H54 (cell line): ENCODE measurements at places on chromosomes 1 and 21.

DNA sequence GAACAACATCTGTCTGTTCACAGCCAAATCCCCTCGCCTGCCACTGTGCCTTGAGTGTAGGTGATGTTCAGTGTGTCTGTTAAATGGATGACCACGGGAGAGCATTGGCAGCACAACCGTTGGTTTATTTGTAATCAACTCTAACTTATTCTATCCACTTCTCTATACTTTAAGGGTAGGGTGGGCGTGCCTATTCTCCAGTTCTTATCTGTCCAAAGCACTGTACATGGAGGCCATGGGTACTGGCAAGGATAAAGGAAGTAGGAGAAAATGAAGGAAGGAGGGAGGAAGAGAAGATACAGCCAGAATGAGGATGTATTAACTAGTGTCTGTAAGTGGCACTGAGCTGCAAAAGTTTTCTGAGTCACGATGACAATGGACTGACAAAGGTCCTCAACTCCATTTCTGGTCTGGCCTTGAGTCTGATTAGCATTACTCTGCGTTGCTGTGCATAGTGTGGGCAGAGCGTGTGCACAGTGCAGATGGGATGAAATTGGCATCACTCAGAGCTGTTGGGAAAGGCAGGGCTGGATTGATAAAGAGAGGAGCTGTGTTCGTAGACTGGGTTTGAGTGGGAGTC lies 7.1 kb downstream of the RHOU start:
- DNase-seq, result no peak

GRCh38 chr1:25699500-25700143 lies 83.0 kb downstream of the MAN1C1 start:
- no peak for DNase-seq

DNA sequence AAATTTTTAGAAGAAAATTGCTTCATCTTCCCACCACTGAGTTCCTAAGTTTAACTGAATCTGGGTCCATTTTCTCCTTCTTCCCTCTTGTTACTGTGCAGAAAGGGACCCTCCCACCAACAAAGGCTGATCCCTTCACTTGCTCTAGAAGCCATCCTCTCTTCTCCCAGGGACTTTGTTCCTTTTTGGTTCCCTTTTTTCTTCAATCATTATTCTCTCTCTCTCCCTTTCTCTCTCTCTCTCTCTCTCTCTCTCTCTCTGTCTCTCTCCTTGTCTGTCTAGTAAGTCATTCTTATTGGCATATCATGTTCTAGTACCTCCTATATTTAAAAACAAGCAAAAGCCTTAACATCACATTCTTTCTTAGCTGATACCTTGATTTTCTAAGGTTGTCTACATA lies 31.7 kb upstream of the GADD45A start:
- DNase-seq, result no peak

DNA sequence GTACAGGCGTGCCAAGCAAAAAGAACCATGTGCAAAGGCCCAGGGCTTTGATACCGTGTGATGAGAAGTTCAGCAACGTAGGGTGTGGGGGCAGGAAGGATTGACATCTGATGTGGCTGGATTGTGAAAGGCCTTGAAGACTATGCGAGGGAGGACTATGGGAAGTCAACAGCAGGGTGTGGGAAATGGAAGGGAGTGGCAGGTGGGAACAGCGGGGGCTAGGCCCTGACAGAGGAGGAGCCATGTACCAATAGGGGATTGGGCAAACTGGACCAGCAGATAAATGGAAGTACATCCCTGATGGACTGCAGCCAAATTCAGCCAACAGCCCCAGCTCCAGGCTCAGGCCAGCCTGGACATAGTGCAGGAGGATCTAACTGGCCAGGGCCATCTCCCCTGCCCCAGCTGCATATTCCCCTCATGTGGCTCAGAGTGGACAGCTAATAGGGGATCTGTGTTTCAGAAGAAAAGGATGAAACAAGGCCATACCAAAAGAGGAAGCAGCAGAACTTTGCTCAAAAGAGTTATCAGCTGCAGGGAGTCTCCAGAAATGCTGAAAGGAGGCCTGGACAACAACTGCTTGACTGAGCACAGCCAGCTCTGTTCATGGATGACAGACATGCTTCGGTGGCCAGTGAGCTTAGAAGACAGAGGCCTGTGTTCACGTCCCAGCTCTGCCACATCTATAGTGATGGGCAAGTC lies 140.2 kb upstream of the SGIP1 start:
- DNase-seq, result no peak

- no peak for DNase-seq
Measured at GRCh38 chr1:7235871-7236517, 450.7 kb downstream of the CAMTA1 start.

DNA sequence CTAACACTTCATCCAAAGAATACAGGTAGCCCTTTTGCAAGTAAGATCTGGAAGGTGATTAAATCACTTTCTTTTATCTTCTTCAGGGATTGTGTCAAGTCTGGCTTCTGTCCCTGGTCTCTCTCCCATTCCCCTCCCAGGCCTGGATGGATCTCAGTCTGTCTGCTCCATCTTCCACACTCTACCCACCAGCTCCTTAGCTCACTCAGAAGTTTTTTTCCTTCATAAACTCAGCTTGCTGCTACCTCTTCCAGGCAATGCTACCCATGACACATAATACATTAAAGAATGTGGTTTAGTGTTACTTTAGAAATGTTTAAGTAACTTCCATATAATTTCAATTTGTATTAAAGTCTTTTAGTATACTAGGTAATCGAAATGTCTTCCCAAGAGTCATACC lies 133.1 kb downstream of the AKT3 start:
- DNase-seq, result no peak

GRCh38 chr1:204826970-204827369 lies 43.7 kb upstream of the NFASC start:
- DNase-seq, result no peak

DNA sequence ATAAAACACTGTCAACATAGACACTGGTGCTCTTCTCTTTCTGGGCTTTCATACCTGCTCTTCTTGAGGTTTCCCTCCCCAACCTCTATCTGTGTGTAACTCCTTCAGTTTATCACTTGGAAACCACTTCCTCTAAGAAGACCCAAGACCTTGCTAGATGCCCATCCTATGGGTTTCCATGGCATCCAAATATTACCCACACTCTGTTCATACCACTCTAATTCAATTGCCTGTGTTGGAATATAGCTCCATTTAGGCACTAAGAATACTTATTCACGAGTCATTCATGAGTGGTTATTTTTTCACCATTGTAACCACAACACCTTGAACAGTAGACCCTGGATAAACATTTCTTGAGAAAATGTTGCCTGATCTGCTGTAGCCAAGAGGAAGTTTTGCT lies 231.1 kb upstream of the SGIP1 start:
- DNase-seq, result no peak

DNA sequence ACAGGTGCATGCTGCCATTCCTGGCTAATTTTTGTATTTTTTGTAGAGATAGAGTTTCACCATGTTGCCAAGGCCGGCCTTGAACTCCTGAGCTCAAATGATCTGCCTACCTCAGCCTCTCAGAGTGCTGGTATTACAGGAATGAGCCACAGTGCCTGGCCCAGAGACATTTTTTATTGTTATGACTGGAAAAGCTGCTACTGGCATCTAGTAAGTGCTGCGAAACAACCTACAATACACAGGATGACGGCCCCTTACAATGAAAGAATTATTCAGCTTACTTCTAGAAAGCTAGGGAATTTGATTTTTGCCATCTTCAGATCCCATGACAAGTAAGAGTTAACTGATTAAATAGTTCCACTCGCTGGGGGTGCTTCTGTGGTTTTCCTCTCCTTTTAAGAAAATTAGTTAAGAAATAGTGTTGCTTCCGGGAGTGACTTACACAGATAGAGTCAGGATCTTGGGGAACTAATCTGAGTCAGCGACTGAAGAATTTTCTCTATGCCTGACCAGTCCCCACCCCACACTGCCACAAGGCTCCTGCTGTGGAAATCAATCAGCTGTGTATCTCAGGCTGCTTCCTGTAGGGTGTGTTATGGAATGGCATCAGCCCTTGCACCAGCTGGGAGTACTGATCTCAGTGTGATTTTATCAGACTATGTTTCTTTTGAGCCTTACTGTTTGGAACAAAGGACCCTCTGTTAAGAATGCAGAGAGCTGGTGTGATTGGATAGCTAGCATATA lies 93.0 kb upstream of the BMP8A start:
- DNase-seq, result peak; percentile 85

GRCh38 chr21:35737899-35738346 lies 322.4 kb downstream of the SETD4 start:
- no peak for DNase-seq

DNA sequence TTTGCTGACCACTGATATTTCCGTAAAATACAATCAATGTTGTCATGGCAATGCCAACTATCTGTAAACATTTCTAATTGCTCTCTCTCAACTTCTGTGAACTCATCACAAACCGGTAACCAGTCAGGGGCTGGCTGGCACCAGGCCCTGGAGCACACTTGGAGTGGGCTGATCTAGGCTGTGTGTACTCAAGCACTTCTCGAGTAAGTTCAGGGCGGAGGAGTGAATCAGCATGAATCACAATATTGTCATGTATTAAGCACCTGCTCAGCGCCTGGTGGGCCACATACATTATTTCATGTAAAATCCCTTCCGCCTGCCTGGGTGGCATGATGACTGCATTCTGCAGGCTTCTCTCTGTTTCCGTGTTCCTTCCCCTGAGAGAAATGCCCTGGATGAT lies 212.4 kb downstream of the FOXD2 start:
- DNase-seq, result peak; percentile 63
